ENCODE measurements at places on chromosomes 11 and 22.

DNA sequence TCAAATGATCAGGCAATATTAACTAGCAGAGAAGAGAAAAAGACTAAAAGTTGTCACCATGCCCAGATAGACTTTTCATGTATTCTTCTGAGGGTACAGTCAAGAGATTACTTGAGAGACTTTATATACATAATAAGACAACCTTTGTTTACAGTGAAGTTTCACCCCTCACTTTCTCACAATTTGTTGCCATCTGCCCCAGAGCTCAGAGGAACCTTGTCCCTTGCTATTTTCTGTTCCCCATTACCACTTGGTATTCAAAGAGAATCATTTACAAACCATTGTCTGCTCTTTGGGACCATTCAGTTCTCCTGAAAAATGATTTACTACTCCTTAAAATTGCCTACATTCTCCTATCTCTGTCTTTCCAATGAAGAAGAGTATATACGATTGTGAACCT, 544.6 kb downstream of the CNTN5 start:
- peaks cover 48% of the 10 kb centered on the region for H3K27me3 ChIP-seq
- H3K27ac ChIP-seq: no peak overlapping the region
- H3K4me3 ChIP-seq: no peak overlapping the region
- no peaks in the 10 kb centered on the region for H3K36me3 ChIP-seq
- H3K4me1 ChIP-seq: no peaks in the 10 kb centered on the region
- DNase-seq: no peak

DNA sequence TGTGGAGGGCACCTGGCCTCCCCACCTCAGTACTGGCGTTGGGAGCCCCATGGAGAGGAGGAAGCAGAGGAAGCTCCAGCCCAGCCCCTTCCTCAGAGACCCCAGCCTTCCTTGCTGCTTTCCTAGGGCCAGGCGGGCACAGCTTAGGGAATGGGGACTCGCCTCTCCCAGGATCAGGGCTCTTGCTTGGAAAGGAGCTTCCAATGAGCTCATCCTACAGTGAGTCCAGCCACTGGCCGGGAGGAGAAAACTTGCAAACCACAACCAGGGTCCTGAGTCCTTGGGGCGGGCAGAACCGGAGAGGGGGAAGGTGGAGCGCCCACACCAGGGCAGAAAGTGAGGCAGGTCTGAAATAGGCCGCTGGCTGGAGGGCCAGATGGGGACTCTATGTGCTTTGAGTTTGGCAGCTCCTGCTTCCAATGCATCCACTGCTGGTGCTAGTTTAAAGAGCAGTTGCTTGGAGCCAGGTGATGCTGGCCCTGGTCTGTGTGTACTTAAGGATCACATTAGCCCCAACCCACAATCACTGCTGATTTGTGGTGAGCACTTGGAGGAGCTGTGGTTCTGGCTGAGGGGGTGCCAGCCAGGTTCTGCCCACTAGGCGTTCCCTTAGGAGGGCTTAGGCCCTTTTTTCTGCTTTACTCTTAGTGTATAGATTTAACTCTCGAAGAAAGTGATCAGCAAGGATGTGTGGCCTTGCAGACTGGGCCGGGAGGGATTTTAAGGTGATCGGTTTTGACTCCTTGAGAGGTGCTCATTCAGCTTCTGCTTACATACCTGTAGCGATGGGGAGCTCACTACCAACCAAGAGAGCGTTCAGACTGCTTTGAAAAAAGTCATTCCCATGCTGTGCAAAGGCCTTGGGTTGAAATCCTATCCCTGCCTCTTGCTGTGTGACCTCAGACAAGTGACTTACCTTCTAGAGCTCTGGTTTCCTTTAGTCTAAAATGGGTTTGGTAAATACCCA, 81.9 kb downstream of the TP53I11 start:
- DNase-seq: no peak
- no peaks in the 10 kb centered on the region for H3K36me3 ChIP-seq

- H3K4me3 ChIP-seq: no peak overlapping the region
- DNase-seq: no peak
- H3K27ac ChIP-seq: no peak overlapping the region
- peaks cover 3% of the 10 kb centered on the region for H3K36me3 ChIP-seq
- peaks cover 64% of the 10 kb centered on the region for H3K27me3 ChIP-seq
Measured at GRCh38 chr11:2223153-2223794, 47.1 kb downstream of the ASCL2 start.

DNA sequence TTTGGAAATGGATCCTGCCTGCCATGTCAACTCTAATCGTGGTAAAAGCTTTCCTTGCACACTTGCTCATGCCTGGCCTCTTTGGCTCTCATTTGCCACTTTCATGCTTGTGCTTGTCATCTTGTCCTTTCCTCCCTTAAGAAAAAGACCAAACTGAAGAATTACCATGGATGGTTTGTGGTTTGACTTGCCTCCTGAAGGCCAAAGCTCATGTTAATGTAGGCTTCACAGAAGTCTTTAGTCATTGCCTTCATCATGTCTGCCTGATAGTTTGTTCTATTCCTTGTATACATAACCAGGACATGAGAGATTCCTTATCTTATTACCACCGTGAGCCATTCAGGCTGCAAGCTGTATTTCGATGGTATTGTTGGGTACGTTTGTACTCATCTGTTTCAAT, 17.3 kb downstream of the TEAD1 start:
- no peak for DNase-seq
- peaks cover 3% of the 10 kb centered on the region for H3K36me3 ChIP-seq
- no peaks in the 10 kb centered on the region for H3K27me3 ChIP-seq
- H3K27ac ChIP-seq: peak overlapping the region; percentile 70
- no peak overlapping the region for H3K4me3 ChIP-seq

DNA sequence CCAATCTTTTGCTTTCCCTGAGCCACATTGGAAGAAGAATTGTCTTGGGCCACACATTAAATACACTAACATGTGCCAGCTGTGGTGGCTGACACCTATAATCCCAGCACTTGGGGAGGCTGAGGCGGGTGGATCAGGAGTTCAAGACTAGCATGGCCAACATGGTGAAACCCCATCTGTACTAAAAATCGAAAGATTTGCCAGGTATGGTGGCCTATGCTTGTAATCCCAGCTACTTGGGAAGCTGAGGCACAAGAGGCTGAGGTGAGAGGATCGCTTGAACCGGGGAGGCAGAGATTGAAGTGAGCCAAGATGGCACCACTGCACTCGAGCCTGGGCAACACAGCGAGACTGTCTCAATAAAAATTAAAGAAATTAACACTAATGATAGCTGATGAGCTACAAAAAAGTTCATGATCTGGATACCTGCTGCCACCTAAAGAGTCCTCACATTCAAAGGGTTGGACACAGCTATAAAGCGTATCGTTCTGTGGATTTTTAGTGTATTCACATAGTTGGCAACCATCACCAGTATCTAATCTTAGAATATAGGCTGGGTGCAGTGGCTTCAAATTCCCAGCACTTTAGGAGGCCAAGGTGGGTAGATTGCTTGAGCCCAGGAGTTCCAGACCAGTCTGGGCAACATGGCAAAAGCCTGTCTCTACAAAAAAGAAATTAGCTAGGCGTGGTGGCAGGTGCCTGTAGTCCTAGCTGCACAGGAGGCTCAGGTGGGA, 3.4 kb upstream of the LDHC start:
- no peak for DNase-seq
- peaks cover 13% of the 10 kb centered on the region for H3K4me1 ChIP-seq
- no peaks in the 10 kb centered on the region for H3K27me3 ChIP-seq
- no peak overlapping the region for H3K27ac ChIP-seq
- peaks cover 19% of the 10 kb centered on the region for H3K36me3 ChIP-seq
- no peak overlapping the region for H3K4me3 ChIP-seq

Measured in osteocyte (in vitro differentiated cells).